ENCODE measurements at places on chromosomes 3 and 15.

DNA sequence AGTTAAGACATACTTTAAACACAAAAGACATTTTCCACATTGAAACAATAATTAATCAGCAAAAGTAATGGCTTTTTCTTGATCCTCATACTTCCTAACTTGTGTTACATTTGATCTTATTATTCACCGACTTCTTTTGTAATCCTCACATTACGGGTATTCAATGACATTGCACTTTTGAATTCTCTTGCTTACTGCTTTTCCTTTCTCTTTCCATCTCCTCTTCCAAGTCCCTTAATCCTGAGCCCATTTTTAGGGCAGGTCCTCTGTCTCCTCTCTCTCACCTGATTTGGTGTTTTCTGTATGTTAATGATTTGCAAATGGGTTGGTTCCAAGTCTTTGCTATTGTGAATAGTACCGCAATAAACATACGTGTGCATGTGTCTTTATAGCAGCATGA, 48.5 kb upstream of the RAP2B start:
- no peak for DNase-seq

DNA sequence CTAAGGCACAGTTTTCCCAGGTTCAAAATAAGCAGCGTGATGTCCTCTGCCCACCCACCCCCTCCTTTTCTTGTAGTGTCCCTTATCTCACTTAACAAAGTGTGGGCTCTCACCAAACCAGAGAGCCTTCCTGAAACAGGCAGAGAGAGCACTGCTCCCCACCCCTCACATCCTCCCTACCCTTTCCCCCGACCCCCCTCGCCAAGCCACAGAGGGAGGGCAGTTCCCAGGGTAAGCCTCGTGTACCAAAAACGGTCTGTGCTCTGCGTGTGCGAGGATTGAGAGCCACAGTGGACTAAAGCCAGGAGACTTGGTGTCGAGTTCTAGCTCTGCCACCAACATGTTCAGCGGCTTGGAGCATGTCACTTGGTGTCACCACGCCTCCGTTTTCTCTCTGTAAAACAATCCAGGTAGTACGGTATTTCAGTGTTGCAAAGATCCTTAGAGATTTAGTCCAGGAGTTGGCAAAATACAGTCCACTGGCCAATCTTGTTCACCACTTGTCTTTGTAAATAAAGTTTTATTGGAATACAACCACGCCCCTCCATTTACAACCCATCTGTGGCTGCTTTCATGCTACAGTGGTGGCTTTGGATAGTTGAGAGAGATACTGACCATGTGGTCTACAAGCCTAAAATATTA, 249.9 kb downstream of the OPA1 start:
- DNase-seq, result no peak

GRCh38 chr15:35721751-35722150, 175.8 kb upstream of the DPH6 start:
- no peak for DNase-seq

DNA sequence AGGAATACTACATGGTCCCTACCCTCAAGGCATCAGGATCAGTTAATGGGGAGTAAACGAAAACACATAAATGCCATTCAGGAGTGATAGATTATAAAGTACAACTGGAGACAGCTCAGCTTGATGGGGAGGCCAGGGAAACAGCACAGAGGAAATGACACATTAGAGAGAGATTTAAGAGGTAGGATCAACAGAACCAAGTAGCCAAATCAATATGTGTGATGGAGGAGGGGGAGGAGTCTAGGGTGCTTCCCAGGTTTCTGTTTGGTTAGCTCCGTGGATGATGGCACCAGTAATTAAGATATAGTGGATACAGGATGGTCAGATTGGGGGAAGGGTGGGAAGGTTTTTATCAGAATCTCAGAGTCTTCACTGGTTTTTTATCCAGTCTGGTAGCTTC, 229.5 kb upstream of the ROPN1 start:
- DNase-seq, result no peak

DNA sequence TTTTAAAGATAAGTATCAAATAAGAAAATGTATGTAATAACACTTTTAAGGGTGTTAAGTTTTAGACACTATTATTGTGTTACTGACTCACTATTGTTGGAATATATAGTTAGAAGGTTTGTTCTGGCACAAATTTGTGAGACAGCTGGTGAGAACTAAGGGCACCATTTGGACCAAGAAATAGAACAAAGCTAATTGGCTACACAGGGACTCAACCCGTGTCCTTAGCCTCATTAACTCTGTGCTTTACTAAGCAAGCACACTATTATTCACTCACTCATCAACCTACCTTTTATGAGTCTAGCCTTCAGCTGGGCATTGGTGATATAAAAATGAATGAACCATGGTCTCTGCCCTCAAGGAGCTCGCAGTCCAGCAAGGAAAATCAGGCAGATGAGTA, 4.1 kb upstream of the UNC13C start:
- no peak for DNase-seq

DNA sequence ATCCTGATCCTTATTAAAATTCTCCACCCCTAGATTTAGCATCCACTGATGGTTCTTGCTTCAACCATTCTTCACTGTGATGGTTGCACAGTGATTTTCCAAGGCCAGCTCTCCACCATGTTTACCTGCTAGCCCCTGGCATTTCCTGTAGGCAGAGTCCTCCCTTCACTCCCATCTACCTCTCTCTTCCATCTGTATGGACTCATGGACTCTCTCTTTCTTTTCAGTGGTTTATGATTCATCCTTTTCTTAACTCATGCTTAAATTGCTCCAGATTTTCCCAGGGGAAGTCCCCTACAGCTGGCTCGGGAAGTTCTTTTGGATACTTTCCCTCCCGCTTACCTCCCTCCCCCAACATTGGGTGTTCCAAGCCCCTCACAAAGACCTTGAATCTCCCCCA, 18.7 kb downstream of the TGM4 start:
- DNase-seq, result peak; percentile 77

DNA sequence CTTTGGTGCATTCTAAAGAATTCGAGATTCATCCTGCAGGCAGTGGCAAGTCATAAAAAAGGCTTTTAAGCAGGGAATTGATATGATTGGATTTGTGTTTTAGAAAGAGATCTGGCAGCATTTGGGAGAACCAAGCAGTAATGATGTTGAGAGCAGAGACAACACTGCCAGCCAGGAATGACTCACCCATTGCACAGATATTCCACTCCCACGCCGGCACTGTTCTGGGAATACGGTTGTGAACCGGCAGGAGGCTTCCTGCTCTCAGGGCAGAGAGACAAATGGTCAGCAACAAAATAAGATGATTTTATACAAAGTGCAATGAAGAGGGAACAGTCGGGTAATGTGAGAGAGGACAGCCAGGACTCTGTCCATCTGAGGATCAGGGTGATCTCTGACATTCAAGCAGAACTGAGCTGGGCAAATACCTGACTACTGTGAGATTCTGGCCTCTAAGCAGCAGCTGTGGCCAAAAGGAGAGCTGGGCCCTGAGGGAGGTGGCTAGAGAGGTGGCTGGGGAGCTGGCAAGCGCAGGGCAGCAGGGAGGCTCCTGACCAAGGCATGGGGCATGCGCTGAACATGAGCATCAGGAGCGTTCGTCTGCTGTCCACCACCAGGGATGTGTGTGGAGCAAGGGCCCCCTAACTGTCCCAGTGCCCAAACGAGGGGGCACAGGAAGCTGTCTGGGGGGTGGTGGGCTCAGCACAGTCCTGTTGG, 56.1 kb upstream of the PLXNA1 start:
- peak; percentile 91 for DNase-seq

DNA sequence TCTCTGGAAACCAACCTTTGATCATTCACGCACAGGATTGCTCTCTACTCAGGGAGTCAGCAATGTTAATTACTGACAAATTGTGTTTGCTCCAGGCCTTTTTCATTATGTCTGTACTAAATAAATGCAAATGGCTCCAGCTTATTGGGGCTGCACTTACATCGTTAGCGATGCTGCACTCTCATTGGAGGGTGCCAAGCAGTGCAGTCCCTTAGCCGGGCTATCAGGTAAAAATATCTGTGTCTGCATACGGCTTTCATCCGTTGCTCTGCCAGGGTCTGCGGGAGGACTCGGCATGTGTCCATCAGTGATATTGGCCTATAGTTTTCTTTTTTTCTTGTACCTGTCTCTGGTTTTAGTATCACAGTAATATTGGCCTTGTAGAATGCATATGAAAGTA, 471.5 kb upstream of the CADM2 start:
- DNase-seq, result no peak

GRCh38 chr3:29642393-29643033, 361.6 kb downstream of the RBMS3 start:
- DNase-seq, result peak; percentile 84

GRCh38 chr3:190494907-190495306, 19.0 kb upstream of the IL1RAP start:
- no peak for DNase-seq

DNA sequence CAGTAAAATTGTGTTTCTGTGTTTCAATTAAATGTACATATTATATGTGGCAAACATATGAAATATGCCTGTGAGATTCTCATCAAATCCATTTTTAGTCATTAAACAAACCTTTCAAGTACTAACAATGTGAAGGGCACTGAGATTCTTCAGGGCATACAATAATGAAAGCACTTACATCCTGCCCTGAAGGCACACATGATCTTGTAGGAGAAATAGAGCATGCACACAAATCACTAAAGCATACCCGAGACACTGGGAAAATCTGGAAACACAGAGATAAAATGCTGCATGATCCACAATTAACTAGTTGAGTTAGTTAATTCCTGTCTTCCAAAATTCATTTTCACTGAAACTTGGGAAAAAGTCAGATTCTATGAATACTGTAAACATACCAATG, 810.5 kb upstream of the NECTIN3 start:
- no peak for DNase-seq

DNA sequence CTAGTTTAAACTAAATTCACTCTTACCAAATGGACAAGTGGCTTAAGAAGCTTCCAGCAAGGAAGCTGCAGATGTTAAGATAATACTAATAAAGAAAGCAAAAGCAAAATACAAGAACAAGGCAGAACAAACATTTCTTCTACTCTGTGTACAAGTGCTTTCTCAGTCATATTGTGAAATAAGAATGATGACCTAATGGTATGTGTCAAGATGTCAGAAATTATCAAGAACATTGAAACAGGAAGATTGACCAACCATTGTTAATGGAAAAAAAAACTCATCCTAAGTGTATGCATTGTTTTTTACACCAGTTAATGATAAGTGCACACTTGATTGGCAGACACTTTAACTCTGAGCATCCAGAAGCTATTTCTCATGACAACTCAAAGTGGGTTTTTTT, 65.4 kb upstream of the P2RY1 start:
- no peak for DNase-seq

GRCh38 chr3:168040607-168041208, 55.0 kb downstream of the GOLIM4 start:
- peak; percentile 72 for DNase-seq

GRCh38 chr3:30248423-30248822, 358.0 kb upstream of the TGFBR2 start:
- no peak for DNase-seq

DNA sequence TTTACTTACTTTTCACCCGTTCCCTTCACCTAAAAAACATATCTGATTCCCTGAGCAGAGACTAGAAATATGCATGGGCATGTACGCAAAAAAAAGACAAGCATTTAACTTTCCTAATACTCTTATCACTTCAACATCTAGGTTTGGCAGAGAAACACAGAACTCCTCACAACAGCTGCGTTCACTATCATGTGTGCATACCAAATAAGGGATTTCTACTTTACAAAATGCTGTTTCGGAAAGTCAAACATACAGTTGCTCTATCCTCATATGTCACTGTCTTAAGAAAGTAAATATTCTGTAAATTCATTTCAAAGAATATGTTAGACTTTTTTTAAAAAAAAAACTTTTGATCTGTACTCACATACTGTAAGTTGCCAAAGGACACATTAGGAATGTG, 65.1 kb upstream of the CBLB start:
- DNase-seq, result no peak

GRCh38 chr15:47588958-47589357, 128.3 kb upstream of the SEMA6D start:
- DNase-seq, result no peak

GRCh38 chr3:193498215-193498614, 56.5 kb downstream of the ATP13A4 start:
- DNase-seq, result no peak

GRCh38 chr3:118102737-118103136, 931.9 kb downstream of the IGSF11 start:
- no peak for DNase-seq

- no peak for DNase-seq
Observed at GRCh38 chr3:153591561-153592245, 429.7 kb downstream of the RAP2B start.

DNA sequence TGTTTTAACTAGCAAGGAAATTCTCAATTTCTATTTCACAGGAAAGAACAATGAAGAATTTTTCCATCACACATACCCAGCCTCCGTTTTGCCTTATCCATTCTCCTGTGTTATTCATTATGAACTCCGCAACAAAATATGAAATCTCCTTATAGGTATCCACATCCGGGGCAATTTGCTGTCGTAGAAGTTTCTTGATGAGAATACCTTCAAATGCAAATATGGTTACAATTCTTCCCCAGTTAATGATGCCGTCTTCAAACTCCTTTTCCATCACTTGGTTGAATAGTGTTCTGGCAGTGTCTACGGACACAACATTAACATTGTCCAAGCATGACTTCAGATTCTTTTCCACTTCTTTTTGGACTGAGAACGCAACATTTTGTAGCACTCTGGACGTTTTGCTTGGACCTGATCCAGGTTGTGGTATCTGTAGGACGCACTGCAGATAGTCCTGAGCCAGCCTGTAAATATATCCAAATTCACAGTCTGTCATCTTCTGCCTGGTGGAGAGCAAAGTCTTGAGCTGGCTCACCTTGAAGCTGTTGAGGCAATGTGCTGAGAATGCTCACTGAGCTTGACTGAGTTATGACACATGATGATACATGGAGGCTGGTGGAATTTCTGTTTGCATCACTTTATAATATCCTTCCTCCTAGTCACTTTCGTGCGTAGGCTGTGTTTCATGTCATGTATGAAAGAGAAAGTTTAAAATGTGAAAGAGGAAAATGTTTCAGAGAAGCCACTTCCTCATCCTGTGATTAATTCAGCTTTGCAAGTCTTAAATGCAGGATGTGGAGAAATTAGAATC, at the start of gene BCL2A1:
TSS of gene BCL2A1 (minus strand) at position 573 of the 811 bp plus-strand sequence. CDS start at position 496, 77 bp downstream.
- peak; percentile 58 for DNase-seq

DNA sequence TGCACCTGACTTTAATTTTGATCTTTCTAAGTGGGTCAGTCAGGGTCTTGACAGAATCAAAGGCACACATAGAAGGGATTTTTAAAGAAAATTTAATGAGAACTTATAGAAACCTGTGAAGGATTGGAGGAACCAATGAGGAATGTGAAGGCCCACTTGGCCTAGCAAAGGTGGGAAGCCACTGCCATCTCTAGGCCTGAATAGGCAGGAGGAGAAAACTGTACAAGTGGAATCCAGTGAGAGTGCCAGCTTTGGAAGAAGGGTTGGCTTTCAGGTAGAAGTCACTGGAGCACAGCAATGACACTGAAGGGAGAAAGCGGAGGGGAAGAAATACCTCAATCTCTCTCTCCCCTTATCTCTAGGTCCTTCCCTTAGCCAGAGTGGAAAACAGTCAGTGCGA, 380.7 kb upstream of the KCNMB2 start:
- DNase-seq, result no peak

Measured in astrocyte of the spinal cord (primary cell).